ENCODE measurements at places on chromosomes 5 and 9.

GRCh38 chr9:68998385-68998784 is 15.5 kb downstream of the PRKACG start:
- no peak for DNase-seq

- no peak for DNase-seq
Observed at GRCh38 chr5:14035859-14036503, 91.5 kb upstream of the DNAH5 start.

- no peak for DNase-seq
Observed at GRCh38 chr9:94545940-94546339, 8.9 kb upstream of the PCAT7 start.

DNA sequence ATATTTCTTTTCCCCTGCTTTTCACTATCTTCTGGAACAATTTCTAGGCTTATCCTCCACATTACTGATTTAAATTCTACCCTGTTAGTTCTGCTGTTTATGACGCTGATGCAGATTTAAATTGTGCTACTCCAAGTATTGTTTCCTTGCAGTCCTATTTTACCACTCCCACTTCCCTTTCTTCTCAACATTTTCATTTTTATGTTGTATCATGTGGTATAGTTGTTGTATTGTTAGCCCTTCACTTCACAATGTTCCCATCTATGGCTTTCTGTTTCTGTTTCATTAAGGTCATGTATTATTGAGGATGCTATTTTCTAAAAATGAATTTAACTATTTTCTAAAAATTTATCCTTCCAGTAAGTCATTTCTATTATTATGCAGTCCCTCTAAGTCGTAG is 254.4 kb downstream of the NDUFS4 start:
- DNase-seq: no peak

GRCh38 chr5:77086689-77087483 is at the start of gene ZBED3:
ZBED3 (minus strand) TSS chr5:77087285; CDS start chr5:77077878, 9,407 bp downstream.
- peak; percentile 76 for DNase-seq

GRCh38 chr5:12965804-12966203 is 978.7 kb downstream of the DNAH5 start:
- DNase-seq: no peak

- no peak for DNase-seq
Observed at GRCh38 chr9:118215549-118215948, 511.3 kb downstream of the TLR4 start.

GRCh38 chr9:119961774-119962424 is 592.7 kb upstream of the BRINP1 start:
- DNase-seq: no peak

GRCh38 chr5:20974426-20974825 is 986.4 kb upstream of the CDH18 start:
- DNase-seq: no peak

DNA sequence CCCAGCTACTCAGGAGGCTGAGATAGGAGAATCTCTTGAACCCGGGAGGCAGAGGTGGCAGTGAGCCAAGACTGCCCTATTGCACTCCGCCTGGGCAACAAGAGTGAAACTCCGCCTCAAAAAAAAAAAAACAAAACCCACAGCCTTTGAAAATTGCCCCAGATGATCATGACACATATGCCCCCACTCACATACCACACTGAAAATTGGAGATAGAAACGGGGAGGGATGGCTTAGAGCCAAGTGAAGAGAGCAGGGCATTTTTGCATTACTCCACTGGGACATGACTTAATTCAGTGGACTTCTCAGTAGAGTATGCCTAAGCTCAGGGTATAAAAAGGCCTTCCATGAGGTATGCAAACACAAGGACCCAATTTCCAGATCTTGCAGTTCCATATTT is 309.3 kb downstream of the BNC2 start:
- no peak for DNase-seq

GRCh38 chr5:149771216-149771980 is 41.3 kb downstream of the PPARGC1B start:
- DNase-seq: no peak

- no peak for DNase-seq
Observed at GRCh38 chr5:15008476-15008875, 136.9 kb upstream of the ANKH start.

GRCh38 chr9:99189887-99190596 is 31.7 kb downstream of the ALG2 start:
- DNase-seq: no peak

DNA sequence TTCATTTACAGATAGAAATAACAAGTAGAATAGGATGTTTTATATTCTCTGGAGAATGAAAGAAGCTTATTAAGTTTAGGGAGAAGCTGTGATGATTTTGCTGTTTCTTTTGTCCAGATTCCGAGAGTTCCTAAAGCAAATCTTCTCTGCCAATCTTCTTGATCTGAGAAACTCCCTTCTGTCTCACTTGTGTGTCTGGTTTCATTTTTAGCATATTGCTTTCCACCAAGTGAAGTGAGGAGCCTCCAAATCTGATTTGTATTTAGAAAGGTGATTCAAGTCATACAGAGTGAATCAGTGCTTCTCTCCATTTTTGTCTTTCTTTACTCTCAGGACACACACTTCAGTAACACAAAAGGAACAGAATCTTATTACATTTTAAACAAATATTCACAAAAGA is 48.4 kb downstream of the STX17 start:
- no peak for DNase-seq

DNA sequence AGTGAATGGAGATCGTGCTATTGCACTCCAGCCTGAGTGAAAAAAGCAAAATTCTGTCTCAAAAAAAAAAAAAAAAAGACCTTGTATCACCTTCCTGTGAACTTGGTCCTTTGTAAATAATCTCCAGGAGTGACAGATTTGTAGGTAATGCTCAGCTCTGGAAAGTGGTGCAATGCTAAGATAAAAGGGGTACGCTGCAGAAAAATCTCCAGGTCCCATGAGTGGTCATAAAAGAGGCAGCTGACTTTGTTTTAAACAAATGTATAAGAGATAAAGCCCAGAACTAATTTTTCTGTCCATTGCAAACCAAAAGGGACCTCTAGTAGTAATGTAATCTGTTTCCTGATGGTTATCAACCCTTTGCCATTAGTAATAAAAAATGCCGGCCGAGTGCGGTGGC is 33.7 kb downstream of the RNF44 start:
- DNase-seq: no peak

DNA sequence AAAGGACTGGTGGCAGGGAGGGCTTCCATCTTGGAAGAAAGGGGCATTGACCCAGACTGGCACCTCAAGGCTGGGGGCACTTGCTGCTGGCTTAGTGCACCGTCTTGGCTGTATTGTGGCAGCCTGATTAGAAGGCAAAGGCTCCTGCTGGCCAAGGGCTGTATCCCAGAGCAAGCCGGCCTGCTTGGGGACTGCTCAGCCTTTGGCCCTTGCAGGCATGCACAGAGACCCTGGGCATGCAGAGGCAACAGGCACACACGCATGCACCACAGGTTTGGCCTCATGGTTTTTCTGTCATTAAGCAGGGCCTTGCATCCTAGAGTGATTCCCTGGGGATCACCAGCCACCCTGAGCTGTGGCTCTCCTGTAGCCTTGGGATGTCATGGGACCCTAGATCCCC is 29.0 kb downstream of the PITX1 start:
- DNase-seq: no peak

DNA sequence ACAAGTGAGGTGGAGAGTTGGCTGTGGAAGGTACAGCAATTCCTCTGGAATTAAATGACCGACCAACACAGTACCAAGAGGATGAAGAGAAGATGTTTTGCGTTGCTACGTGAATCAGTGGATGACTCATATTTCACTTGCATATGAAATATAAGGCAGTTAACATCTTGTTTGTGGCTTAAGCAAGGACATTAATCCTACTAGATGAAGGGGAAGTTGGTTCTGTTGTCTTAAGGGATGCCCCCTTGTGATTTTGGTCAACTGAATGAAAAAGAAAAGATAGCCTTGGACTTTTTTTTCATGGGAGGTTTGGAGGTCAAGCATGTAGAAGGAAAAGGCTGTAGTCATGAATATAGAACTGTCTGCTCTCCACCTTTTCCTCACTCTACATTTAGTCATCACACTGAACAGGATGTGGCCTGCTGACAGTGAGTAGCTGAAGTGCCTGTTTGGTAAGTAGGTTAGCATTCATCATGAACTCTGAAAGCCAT is 33.9 kb downstream of the VLDLR start:
- peak; percentile 45 for DNase-seq

GRCh38 chr5:7078101-7078500 is 317.8 kb upstream of the ADCY2 start:
- no peak for DNase-seq

DNA sequence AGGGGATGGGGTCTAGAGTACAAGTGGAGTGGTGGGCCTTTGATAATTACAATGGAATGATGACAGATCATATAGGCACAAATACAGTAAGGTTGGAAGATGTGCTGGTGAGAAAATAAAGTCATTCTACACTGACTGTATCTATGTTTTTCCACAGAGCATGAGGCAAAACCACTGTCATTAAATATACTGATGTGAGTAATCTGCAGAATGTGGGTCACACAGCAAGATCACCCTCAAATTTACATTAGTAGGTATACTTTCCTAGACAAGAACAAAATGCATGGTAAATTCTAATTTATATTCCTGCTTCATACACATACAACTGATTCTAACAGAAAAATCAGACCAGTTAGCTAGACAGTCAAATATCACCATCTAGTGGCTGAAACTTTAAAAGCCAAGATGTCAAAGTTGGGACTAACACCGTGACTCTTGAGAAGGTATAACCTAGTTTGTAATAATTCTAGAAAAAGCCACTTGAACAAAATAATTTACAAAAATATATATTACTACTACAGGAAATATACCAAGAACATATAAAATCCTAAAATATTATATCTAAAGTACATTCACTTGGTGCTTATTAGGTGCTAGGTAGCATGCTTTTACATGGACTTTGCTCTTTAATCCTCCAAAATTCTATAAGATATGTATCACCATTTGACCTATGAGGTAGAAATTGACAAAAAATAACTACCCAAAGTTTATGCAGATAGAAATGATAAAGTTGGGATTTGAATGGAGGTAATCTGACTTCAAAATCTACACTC is 19.5 kb downstream of the TTC33 start:
- no peak for DNase-seq

GRCh38 chr9:3884736-3885135 is 358.9 kb upstream of the RFX3 start:
- no peak for DNase-seq

GRCh38 chr5:178368274-178368673 is 135.7 kb upstream of the PHYKPL start:
- no peak for DNase-seq

DNA sequence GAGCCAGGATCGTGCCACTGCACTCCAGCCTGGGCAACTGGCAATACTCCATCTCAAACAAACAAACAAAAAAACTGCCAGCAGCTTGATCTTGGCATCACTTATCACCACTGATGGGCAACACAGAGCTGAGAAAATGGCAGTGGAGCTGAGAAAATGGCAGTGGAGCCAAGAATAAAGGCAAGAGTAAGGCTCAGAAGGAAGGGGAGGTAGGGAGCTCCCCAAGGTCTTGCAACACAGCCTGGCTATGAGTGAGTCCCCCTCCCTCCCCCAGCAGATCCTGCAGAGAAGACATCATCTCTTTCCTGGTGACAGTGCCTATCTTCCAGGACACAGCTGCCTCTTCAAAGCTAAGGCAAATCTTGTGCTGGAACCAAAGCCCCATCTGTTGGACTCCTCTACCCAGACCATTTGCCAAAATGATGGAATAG is 70.3 kb downstream of the UGCG start:
- DNase-seq: no peak

DNA sequence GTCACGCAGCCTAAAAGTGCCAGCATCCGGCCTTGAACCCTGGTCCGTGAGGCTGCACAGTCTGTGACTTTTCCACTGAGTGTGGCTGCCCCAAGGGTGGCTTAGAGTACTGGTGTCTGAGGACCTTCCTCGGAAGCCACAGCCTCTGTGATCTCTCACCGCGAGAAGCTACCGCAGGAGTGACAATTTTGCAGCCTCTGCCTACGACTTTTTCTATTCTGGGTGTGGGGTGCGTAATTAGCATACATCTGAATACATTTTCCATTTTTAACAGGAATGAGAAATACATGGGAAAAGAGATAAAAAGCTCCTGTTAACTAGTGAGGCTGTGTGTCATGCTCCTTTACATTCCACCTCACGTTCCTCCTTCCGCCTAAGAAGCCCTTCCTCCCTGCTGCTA is 48.3 kb upstream of the HRH2 start:
- no peak for DNase-seq

DNA sequence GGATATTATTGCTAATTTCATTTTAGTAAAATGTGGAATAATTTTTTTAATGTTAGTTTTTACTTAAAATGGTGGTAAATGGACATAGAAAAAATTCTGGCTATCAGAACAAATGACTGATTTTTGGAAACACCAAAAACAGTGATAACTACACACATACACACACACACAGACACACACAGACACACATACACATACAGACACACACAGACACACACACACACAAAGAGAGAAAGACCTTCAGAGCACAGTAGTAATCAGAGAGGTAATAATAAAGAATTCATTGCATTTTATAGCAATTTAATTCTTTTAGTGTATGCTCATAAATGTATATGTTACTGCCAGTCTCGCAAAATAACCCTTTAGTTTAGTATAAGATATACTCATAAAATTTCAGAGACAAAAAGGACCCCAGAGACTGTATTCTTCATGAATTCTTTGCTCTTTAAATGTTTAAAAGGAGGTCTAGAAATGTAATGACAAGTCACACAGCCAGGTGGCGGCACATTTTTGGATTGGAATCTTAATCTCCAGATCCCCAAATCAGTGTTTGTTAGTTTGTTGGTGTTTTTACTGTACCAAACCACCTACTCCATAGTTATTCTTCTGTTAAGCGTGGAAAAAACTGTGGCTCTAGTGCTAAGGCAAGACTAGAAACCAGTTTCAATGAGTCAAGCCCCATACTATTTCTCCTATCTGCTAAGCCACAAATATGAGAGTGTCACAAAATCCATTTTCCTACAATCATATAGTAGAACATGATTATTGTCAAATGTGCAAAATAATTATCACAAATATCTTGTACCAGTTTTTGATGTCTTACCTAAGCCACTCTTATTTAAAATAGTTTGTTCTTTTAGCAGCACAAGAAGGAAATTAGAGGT is 109.9 kb downstream of the EDIL3 start:
- DNase-seq: no peak

- no peak for DNase-seq
Observed at GRCh38 chr9:71637375-71637774, 130.9 kb downstream of the CEMIP2 start.

DNA sequence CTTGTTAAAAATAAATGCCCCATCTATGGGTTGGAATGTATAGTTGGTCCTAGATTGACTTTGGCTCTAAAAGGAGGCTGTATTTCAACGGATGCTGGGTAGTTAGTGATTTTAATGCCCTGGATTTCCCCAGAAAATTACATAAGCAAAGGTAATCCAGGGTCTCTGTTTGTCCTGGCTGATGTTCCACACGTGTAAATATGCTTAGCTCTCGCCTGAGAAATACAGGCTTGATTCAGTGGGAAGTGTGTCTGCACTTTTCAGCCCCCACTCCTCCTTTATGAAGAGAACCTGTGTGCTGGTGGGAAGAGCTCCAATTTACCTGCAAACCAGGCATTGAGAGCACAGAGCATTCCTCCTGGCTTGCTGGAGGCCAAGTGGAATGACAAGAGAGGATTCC is 294.6 kb upstream of the CLINT1 start:
- DNase-seq: no peak

GRCh38 chr5:126961702-126962101 is 68.7 kb downstream of the MARCHF3 start:
- no peak for DNase-seq

- no peak for DNase-seq
Observed at GRCh38 chr5:16983022-16983639, 47.0 kb upstream of the MYO10 start.
